Right cardiac atrium (tissue), 5 donors: ENCODE measurements at places on chromosomes 16 and 17.

DNA sequence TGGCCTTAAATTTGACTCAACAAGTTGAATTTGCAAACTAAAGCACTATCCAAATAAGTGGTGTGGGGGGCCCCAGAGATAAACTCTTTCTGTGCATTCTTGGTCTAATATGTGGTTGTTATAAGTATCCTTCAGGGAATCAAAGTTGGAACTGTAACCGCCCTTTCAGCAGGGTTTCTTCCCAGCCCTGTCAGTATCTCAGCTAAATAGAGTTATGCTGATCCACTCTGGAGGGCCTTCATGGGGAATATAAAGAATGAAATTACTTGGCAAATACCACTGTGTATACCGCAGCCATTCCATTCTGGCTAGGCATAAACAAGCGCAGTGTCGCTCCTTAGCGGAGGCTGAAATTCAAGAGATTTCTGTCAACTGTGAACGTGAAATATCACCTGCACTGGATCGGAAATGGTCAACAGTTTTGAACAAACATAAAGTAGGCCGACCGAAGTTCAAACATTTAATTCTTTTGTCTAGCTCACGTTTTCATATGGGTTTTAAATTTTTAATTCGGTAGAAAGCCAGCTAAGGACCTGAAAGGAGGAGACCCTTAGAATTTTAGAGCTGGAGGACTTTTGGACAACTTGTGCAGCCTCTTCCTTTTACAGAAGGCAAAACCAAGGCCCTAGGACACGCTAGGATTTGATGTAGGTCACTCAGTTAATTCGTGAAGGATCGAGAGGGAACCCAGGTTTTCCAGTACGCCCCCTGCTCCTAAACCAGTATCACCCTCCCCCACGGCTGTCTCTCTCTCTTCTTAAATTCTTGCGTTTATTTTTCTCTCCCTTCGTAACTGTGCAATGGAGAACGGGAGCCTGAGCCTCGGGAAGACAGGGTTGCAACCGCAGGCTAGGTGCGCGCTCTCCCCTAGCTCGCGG, 74.7 kb downstream of the CHD9 start:
- no peak for DNase-seq

DNA sequence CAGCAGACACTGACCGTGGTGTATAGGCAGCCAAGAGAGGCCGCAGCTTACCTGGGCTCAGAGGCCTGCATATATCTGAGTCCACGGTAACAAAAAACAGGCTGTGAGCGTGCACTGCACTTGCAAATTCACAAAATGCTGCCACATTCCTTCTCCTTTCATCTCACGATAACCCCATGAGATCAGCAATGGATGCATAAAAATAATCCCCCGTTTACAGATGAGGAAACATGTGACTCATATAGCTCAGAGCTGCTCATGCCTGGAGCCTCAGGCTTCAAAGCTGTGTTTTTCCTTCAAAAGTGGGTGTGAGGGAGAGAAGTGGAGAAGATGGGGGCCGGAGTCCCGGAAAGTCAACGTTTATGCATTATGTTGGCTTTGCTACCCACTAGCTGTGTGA, 118.3 kb upstream of the FOXF1 start:
- DNase-seq: no peak

DNA sequence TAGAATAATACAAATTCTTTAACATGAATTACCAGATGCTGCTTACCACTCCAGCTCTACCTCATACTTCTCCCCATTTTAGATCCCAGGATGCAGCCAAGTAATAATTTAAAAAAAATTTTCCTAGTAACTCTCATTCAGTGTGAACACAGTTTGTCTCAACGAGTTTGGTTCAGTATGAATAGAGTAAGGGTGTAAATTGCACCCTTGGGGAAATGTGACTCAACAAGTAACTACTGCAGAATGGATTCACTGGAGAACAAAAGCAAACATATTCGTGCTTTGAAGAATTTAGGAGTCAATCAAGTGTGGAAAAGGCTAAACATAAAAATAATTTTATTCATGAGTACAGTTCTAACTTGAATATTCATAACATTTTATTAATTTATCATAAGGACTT, 23.0 kb downstream of the KCNJ16 start:
- DNase-seq: no peak

GRCh38 chr17:73539166-73539565, 105.1 kb downstream of the SDK2 start:
- DNase-seq: no peak

GRCh38 chr17:1890758-1891450, 61.1 kb downstream of the RPA1 start:
- DNase-seq: no peak

GRCh38 chr17:22277595-22277994, 585.3 kb downstream of the KCNJ18 start:
- DNase-seq: no peak

DNA sequence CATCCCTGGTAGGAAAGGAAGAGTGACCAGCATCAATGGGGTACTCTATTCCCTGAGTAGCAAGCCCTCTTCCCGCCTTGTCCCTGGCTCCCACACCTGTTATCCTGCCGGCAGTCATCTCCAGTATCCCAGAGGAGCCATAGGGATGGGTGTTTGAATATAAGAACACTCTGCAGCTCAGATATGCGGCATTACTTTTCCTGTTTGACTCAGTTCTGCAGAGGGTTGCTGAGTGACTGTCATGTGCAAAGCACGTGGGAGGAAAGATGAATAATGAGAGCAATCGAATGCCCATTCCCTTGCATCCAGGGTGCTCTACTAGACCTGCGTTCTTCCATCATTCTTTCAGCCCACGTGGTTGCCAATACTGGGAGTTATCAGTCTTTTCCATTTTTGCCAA, 115.1 kb downstream of the PRKCB start:
- DNase-seq: no peak
